ENCODE measurements at places on chromosomes 12 and 14.

DNA sequence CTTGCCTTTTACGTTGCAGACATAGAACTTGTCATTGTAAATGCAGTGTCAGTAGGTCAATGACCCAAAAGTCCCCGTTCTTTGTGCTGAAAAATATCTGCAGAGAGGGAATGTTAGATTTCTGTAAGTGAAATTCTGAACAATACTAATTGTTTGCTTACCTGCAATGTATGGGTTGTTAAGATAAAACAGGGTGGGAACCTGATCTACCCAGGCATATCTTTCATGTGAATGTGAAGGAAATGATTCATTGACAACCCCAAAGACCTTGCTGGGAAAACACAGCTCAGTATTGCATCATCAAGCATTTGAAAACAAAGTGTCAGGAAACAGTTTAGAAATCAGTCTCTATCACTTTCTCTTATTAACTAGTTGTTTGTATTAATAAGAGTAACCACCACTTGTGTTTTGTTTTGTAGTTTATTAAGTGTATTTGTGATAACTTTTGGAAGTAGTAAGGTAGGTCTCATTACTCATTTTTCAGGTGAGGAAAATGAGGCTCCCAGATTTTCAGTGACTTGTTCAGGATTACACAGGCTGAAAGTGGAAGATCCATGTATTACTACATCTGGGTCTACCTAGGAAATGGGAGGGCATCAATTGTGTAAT is 57.9 kb upstream of the SLC38A2 start:
- peaks cover 17% of the 10 kb centered on the region for H3K4me1 ChIP-seq
- no peak overlapping the region for H3K4me3 ChIP-seq

DNA sequence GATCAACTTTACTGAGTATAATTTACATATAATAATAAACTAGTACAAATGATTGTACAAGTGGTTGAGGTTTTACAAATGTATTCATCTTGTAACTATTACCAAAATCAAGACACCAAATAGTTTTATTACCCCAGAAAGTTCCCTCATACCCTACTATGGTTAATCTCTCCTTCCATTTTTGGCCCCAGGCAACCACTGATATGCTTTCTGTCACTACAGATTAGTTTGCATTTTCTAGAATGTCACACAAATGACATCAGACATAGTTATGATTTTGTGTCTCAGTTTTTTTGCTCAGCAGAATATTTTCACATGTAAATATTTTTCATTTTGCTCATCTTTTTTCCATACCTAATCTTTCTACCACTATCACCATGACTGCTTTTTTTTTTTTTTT is 49.1 kb downstream of the TMX1 start:
- H3K4me3 ChIP-seq: no peak overlapping the region
- peaks cover 24% of the 10 kb centered on the region for H3K4me1 ChIP-seq
- H3K27me3 ChIP-seq: no peaks in the 10 kb centered on the region
- no peak for DNase-seq
- H3K36me3 ChIP-seq: no peaks in the 10 kb centered on the region
- H3K27ac ChIP-seq: no peak overlapping the region

- no peak overlapping the region for H3K27ac ChIP-seq
- H3K4me1 ChIP-seq: peaks cover 10% of the 10 kb centered on the region
- no peaks in the 10 kb centered on the region for H3K27me3 ChIP-seq
- H3K36me3 ChIP-seq: no peaks in the 10 kb centered on the region
- no peak overlapping the region for H3K4me3 ChIP-seq
Measured at GRCh38 chr12:11581179-11581755, 68.2 kb upstream of the ETV6 start.

DNA sequence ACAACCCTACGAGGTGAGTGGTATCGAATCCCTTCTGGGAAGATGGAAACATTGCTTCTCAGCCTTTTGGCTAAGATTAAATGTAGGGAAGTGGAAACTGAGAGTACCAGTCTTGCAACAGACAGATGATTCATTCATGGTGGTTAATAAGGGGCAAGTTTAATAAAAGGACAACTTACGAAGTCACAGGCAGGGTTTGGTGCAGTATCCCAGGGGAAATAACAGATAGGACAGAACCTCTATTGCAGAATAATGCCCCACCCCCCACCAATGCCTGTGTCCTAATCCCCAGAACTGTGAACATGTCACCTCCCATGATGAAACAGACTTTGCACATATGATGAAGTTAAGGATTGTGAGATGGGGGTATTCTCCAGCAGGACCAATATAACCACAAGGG is 212.5 kb downstream of the TBX5 start:
- H3K36me3 ChIP-seq: no peaks in the 10 kb centered on the region
- DNase-seq: no peak
- no peak overlapping the region for H3K27ac ChIP-seq
- no peaks in the 10 kb centered on the region for H3K4me1 ChIP-seq

DNA sequence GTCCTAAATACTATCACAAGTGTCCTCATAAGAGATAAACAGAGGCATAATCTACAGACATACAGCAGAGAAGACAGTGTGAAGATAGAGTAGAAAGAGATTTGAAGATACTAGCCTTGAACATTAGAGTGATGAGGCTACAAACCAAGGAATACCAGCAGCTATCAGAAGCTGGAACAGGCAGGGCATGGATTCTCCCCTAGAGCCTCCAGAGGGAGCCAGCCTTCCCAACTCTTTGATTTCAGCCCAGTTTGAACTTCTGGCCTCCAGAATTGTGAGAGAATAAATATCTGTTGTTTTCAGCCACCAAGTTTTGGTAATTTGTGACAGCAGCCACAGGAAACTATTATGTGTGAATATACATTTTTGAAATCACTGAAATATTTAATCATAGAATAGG is 47.2 kb downstream of the CCDC91 start:
- DNase-seq: no peak
- peaks cover 10% of the 10 kb centered on the region for H3K4me1 ChIP-seq
- H3K27ac ChIP-seq: no peak overlapping the region
- no peaks in the 10 kb centered on the region for H3K27me3 ChIP-seq
- H3K4me3 ChIP-seq: no peak overlapping the region
- no peaks in the 10 kb centered on the region for H3K36me3 ChIP-seq

- no peak overlapping the region for H3K4me3 ChIP-seq
Measured at GRCh38 chr12:15435597-15435996, 113.3 kb downstream of the PTPRO start.

- H3K4me1 ChIP-seq: peaks cover 5% of the 10 kb centered on the region
- H3K27me3 ChIP-seq: no peaks in the 10 kb centered on the region
- H3K27ac ChIP-seq: no peak overlapping the region
- H3K4me3 ChIP-seq: no peak overlapping the region
Measured at GRCh38 chr12:5497329-5498053, 65.6 kb downstream of the NTF3 start.

DNA sequence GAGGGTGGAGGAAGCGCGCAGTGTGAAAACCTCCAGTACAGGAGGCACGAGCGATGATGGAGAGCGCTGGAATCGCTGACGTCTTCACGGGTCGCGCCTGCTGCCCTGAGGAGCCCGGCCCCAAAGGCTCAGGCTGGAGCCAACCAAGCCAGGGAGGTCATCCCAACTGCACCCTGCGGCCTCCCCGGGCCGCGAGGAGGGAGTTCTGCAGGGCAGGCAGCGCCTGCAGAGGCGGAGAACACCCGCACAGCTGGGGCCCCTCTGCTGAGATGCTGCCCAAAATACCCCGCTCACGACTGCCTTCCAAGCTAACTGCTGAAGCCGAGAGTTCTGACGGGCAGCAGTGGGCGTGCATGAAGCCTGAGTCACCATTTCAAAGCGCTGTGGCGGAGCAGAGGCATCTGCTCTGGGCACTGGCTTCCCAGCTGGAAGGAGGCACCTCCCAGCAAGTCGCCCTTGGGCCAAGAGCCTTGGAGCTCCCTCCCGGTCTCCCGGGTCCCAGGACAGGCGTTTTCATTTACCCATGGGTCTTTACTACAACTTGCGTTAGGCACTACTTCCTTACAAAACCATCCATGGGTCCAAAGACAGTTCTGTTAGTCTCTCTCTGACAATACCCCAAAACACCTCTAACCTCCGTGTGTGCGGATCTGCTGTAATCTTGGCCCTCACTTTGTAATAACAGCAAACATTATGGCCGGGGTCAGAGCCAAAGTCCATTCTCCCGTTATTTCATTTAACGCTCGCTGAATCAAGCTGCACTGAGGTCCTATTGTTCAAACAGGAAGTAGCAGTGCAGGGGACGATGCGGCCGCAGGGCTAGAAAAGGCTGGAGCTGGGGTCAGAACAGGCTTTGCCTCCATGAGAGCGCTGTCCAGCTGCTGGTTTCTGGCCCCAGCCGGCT is 60.1 kb upstream of the RIMBP2 start:
- no peaks in the 10 kb centered on the region for H3K27me3 ChIP-seq
- H3K36me3 ChIP-seq: no peaks in the 10 kb centered on the region
- no peak overlapping the region for H3K27ac ChIP-seq
- no peak for DNase-seq
- peaks cover 15% of the 10 kb centered on the region for H3K4me1 ChIP-seq
- H3K4me3 ChIP-seq: peak overlapping the region; percentile 25

DNA sequence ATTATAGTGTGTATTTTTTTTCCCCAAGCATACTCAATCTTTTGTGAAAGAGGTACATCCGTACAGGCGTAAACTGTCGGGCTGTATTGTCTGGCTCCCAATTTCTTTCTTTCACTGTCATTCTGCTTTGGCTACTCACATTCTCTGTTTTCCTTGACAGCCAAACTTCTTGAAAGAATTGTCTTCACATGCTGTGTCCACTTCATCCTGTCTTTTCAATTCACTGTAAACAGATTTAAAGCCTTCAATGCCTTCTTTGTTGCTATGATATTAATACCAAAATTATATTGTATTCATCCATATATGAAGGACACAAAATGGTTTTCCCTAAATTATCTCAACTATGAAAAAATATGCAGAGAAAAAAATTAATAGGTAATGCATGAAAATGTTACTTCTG is 6.0 kb upstream of the ATP23 start:
- no peaks in the 10 kb centered on the region for H3K27me3 ChIP-seq
- peak overlapping the region; percentile 61 for H3K4me3 ChIP-seq
- no peak for DNase-seq
- no peak overlapping the region for H3K27ac ChIP-seq
- H3K36me3 ChIP-seq: no peaks in the 10 kb centered on the region

- no peaks in the 10 kb centered on the region for H3K27me3 ChIP-seq
- DNase-seq: no peak
- H3K4me1 ChIP-seq: peaks cover 13% of the 10 kb centered on the region
Measured at GRCh38 chr14:68124050-68124449, 304.5 kb downstream of the RAD51B start.
